ENCODE measurements at places on chromosomes 1 and 21.

- no peak for DNase-seq
Observed at GRCh38 chr1:56646611-56647010, 1.5 kb downstream of the PRKAA2 start.

DNA sequence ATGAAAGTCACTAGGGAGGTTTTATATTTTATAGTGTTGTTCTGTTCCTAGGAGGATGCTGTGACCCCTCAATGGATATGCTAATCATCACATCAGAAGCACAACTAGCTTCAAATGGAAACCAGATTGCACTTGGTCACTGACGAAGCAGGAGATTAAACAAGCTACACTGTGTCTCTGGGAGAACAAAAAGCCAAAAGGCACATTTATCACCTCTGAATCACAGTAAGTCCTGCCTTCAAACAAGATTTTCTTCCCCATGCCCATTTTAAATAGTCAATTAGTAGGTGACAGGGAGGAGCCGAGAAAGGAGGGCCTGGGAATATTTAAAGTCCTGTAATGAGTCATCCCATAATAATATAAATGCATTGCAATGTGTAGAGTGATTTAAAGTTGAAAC is 38.1 kb downstream of the RGS2 start:
- no peak for DNase-seq

- DNase-seq, result peak; percentile 59
Observed at GRCh38 chr1:36876990-36877389, 157.3 kb downstream of the GRIK3 start.

DNA sequence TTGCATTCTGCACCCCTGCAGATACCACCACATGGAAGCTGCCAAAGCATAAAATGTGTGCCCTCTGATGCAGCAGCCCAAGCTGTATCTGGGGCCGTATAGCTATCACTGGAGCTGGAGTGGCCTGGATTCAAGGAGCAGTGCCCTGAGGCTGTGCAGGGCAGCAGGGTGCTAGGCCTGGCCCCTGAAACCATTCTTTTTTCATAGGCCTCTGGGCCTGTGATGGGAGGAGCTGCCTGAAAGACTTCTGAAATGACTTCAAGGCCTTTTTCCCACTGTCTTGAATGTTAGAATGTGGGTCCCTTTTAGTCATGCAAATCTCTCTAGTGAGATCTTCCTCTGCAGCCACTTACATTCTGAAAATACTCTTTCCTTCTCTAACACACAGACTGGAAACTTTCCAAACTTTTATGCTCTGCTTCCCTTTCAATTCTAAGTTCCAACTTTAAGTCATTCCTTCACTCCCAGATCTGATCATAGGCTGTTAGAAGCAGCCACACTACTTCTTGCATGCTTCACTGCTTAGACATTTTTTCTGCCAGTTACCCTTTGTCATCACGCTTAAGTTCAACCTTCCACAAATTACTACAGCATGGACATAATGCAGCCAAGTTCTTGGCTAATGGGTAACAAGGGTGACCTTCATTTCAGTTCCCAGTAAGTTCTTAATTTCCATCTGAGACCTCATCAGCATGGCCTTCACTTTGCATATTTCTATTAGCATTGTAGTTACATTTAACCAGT is 42.4 kb downstream of the DRAM2 start:
- no peak for DNase-seq

DNA sequence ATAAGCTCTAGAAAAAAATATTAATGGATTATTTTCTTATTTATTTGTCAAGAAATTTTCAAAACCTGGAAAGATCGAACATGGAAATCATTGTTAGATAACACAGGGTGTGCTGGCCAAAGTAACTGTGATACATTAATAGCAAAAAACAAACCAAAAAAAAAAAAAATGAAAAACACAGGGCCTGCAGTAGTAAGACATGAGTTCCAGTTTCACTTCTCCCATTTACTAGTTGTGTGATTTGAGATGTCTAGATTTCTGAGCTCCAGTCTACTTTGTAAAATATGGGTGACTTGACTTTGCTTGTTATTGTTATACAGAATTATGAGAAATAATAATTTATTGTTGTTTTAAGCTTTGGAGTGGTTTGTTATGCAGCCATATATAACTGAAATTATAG is 13.6 kb downstream of the FAM177B start:
- no peak for DNase-seq

DNA sequence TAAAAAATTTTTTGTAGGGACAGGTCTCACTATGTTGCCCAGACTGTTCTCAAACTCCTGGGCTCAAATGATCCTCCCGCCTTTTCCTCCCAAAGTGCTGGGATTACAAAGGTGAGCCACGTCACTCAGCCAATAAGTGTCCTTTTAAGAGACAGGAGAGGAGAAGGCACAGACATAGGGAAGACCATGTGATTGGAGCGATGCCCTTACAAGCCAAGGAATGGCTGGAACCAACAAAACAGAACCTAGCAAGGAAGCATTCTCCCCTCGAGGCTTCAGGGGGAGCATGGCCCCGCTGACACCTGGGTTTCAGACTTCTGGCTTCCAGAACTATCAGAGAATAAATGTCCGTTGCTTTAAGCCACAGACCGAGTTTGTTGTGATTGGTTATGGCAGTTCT is 37.0 kb downstream of the NDUFS5 start:
- no peak for DNase-seq

DNA sequence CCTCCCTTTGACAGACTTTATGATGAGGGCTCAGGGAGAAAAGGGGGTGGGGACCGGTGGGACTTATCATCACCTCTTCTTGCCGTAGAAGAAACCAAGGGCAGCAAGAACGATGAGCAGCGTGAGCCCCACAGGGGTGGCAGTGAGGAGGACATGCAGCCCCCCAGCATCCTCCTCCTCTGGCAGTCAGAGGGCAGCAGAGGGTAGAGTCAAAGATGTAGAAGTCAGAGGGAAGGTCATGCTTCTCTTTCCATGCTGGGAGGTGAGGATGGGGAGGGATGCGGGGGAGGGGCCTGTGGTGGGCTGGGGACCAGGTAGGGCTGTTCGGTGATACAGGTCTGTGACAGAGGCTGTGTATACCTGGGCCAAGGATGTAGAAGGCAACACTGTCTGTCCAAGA is 14.8 kb downstream of the INSRR start:
- no peak for DNase-seq

DNA sequence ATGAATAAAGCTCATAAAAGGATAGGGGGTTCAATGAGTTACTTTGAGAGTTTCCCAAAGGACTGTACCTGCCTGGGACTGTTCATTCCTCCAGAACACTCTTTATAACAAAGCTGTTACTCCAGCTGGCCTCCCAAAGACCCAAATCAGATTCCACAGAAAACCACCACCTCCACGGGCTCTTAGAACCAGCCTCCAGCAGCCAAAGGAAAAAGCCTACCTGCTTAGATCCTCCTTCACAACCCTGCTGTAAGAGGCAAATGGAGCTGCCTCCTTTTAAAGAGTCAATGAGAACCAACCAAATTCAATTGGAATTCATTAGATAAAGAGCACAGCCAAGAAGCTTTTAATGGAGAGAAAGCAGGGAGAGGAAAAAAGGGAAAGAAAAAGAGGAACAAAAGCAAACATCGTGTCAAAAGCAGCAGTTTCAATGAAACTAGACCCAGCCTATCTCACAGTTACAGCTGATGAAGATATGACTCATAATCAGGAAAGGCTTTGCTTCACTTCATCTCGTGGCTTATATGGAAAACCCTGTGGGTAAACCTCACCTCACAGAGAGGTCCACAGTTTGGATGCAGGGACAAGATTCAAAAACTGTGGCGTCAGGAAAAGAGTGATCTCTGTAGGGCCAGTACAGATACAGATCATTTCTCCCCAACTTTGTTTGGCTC is 27.8 kb upstream of the FMO4 start:
- DNase-seq, result no peak

- DNase-seq, result no peak
Observed at GRCh38 chr1:243740255-243740999, 109.6 kb downstream of the AKT3 start.

- no peak for DNase-seq
Observed at GRCh38 chr1:208604295-208604694, 360.1 kb upstream of the PLXNA2 start.

DNA sequence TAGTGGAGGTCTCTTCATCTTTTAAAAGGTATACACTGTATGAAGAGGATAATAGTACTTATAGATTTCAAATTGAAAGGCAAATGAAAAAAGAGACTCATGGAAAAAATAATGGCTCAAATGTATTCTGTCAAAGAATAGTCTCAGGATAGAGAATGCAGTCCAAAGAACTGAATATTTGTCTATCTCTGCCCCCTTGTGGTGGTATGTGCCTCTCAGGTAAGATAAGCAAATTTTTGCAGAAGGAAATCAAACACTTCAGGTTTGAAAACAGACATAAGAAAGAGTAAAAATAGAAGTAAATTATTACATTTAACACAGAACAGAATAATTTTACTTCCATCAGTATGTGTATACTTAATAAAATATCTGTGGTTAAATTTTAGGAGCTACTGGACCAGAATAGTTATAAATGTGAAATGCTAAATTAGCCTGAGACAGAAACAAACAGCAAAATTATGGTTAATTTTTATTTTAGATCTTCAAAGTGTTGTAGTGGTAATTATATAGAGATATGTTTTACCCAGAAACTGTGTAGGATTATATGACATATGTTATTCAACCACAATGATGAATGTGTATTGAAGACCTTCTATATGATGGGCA is 164.4 kb upstream of the PALMD start:
- DNase-seq, result no peak

DNA sequence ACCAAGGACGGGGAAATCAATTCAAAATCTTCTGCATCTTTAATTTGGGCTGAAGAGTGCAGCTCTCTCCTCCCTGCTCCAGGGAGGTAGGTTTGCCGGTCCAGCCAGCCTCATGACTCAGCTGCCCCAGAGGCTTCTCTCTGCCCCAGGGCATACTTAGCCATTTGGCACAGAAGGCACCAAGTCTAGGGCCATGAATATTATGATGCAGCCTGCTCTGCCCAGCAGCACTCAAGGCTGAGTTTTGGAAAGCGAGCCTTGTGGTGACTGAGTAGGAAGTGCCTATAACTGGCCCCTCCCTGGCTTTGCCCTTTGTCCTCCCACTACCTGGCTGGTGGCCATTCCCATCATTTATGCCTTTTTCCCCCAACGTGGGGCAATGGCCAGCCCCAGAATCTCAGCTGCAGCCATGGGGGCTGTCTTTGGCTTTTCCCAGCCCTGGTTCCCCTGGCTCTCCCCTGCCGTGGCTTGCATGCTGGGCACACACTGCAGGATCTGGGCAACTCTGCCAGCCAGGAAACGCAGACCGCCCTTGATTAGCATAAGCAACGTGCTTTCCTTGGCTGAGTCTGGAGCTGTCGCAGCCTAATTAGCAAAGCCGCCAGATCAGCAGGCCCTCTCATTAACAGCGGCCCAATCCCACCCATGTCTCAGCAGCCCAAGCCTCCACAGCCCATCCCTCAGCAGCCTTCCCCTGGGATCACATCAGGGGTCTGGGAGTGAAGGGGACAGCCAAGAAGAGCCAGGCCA is 258.6 kb upstream of the TMEM51 start:
- DNase-seq, result no peak

GRCh38 chr1:18597160-18598042 is 33.2 kb upstream of the PAX7 start:
- no peak for DNase-seq

- DNase-seq, result no peak
Observed at GRCh38 chr1:25996966-25997827, 666 bp downstream of the PAFAH2 start.

All from cardiac septum (tissue), 1 donor.